ENCODE measurements at places on chromosomes 11 and 22.

DNA sequence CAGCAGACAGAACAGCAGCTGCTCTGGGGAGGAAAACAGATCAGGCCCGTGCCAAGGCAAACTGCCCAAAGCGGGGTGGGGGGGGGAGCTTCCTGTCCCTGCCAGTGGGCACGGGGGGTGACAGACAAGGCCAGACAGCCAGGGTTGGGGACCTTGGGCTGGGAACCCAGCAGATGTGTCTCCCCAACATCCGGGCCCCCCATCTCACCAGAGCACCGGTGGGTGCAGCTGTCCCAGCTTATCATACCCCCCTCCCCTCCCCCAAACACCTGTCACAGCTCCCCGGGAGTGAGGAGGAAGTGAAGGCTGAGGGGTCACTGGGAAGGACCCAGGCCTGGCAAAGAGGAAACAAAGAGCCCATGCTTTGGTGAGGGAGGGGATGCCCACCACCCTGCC lies 1.3 kb downstream of the PPP1R14B start:
- DNase-seq = no peak

GRCh38 chr11:8019314-8020243 lies 32.4 kb downstream of the EIF3F start:
- DNase-seq = no peak

- DNase-seq = no peak
These were observed 5.8 kb downstream of the SLC22A9 start for GRCh38 chr11:63375434-63375833.

DNA sequence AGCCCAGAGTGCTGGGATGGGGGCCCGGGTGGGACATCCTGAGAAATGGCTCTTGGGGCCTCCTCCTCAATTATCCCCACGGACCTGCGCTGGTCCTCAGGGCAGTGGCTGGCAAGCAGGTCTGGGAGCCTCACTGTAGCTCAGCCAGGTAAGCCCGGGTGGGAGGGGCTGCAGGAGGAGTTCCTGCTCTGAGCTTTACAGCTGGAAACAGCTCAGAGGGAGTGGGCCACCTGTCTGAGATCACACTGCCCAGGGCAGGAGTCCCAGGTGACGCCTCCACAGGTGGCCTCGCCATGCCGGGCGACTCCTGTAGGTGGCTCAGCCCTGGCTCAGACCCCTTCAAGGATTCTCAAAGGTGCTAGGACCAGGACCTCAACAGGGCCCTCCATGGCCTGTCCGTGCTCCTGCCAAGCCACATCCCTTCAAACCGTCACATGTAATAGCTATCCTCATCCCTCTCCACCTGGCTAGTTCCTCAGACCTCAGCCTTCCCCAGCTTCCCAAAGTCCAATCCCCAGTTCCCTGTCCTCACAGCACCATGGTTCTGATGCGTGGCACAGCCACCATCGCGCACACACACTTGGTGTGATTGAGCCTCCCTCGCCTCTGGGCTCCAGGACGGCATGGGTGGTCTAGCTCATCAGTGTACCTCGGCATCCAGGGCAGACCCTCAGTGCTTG lies 3.6 kb upstream of the TSSK2 start:
- DNase-seq = no peak

- DNase-seq = no peak
These were observed 9.4 kb upstream of the ADAMTS8 start for GRCh38 chr11:130437848-130438247.

All from stimulated activated CD8-positive, alpha-beta memory T cell treated with anti-CD3 and anti-CD28 coated beads, Interleukin-7, amount 100 ng/mL, for 4 hours (primary cell).